DMS53 (cell line): ENCODE measurements at places on chromosomes 4 and X.

GRCh38 chr4:24928708-24929107, 15.9 kb upstream of the CCDC149 start:
- DNase-seq, result no peak

- DNase-seq, result peak; percentile 35
Measured at GRCh38 chr4:68463796-68464195, 16.5 kb downstream of the TMPRSS11E start.

GRCh38 chr4:45094684-45095083, 368.3 kb upstream of the GNPDA2 start:
- no peak for DNase-seq

DNA sequence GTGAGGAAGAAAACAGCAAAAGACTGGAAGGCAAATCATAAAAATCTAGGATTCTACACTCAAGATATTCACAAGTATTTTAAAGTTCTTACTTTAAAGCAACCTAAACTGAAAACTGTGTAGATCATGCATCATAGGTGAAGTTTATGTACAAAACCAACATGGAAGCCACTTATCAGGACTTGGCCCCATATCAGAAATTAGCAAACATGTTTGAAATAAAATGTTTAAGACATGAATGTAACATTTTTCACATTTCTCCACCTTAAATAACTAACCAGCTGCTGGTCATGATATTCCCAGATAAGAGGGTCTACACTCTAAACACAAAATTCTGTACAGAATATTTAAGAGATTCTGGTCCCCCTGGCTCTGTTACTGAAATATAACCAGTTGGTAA, 38.5 kb downstream of the APBB2 start:
- no peak for DNase-seq

DNA sequence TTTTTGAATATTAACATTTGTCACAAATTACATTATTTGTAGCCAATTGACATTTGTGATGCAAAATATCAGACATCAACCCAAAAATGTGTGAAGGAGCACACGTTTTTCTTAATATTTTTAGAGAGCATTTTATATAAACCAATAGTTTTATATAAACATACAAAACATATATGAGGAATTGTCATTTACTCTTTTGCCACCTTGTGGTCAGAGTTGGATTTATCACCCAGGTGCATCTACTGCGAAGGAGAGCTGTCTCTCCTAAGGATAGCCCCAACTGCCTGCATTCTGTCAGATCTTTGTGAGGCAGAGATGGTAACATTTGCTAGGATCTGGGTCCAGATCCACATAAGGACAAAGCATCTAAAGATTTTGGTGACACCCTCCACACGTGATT, 2.5 kb upstream of the USP27X start:
- peak; percentile 83 for DNase-seq

DNA sequence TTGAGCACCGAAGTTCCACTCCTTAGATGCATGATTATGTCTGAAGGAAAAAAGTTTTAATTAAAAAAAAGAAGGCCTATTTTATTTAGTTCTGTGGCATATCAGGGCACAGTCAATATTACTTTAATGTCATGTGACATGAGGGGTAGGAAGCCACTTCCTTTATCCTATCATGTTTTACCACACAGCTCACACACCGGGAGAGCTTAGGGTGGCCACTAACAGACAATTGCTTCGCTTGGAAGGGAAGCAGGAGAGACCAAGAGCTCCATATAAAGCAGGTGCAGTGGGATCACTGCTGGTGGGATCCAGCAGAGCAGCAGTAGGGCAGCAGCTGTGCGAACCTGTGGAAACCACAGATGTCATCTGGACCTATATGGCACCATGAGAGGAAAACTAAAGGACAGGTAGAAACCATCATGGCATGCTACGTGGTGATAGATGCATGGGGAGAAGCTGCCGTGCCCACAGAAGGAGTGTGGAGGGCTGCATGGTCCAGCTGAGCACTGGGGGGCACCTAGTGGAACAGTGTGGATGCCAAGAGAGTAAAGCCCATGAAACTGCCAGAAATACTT, 52.0 kb downstream of the DTHD1 start:
- no peak for DNase-seq

- peak; percentile 59 for DNase-seq
Measured at GRCh38 chr4:144754562-144755410, 108.8 kb downstream of the HHIP start.

- peak; percentile 28 for DNase-seq
Measured at GRCh38 chrX:155888139-155888538, 7.0 kb downstream of the VAMP7 start.

- DNase-seq, result peak; percentile 58
Measured at GRCh38 chrX:37995428-37995827, 10.9 kb upstream of the SYTL5 start.

DNA sequence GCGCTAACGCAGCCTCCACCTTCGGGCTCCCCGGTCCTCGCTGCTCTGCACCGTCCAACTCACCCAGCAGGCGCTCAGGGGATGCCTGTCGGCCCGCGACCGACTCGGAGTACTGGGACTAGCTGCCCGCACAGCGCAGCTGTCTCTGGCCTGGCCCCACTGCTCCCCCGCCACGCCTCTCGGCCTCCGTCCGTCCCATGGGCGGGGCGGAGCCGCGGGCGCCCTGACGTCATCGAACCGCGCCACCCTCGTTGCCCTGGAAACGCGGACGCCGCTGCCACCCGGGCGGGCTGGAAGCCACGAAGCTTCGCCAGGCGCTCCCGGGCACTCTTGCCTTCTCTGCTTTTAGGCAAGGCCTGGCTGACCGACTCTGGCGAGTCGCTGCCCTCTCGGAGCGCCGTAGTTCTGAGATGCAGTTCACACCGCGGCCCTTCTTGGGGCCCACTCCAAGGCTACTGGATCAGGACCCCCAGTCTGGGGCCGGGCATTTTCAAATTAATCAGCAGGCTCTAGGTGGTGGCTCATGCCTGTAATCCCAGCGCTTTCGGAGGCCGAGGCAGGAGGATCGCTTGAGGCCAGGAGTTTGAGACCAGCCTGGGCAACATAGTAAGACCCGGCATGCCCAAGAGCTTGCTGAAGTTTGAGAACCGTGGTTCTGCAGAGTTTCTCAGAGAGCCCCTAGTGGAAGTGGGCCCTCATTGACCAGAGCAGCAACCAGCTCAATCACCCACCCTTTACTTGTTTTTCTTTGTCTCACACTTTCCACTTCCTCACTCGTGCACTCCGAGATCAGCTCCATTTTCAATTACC, 12.0 kb downstream of the ACOX3 start:
- peak; percentile 98 for DNase-seq

DNA sequence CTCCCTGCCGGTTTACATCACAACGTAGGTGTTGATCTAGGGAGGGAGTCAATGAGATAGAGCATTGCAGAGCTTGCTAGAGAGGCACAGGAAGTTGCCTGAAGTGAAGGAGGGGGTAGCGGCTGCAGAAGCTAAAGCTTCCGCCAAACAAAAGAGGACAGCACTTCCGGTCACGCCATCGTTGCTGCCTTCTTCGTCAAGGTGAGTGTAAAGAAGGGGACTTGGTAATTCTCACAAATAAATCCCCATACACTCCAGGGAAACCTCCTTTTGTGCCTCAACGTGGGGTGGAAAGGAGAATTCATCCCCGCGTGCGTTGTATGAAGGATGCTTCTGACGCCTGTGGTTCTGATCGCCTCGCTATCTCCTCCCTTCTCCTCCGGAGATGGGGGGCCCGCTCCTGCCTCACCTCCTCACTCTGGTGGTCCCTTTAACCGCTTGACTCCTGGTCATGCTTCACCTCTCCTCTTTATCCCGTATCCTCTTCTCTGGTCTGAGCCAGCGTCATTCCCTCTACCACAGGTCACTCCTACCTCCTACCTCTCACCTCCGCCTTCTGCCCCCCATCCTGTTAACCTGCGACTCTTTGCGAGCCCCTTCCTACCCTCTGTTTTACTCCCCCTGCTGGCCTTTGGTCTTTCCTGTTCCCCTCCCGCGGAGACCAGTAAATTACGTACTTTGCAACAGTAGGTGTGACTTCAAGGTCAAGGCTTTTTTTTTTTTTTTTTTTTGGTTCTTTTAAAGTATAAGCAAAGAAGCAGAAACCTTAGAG, 59.9 kb downstream of the GSPT2 start:
- peak; percentile 78 for DNase-seq

- DNase-seq, result no peak
Measured at GRCh38 chr4:141118381-141118780, 14.9 kb downstream of the RNF150 start.

DNA sequence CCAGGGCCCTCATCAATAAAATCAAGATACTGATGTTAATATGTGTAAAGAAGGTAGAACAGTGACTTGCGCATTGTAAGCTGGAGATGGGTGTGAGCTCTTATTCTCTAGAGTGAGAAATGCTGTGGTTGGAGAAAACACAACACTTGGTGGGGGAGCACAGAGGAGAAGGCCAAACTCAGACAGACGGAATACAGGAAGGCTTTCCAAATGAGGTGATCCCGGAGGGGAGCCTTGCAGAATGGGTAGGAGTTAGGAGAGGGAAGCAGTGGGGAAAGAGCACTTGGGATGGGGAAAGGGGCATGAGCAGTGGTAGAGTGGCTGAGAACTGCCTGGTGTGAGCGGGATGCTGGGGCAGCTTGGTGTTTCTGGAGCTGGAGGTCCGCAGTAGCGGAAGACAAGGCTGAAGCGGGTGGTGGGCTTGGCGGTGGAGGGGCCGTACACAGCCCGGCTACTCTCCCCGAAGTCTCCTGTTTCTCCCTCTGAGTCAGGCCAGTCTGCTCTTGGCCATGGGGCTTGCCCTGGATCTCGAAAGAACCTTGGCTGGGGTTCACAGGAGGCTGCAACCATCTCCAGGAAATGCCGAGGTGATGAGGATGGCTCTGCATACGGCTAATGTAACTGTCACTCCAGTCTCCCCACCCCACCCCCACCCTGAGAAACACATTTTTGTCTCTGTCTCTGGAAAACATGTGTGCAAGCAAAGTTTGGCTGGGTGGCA, 11.3 kb upstream of the PLAC1 start:
- DNase-seq, result no peak

GRCh38 chr4:172794307-172794703, 374.3 kb upstream of the GALNT7 start:
- DNase-seq, result no peak

GRCh38 chrX:29561417-29561816, 653.9 kb upstream of the MAGEB2 start:
- no peak for DNase-seq

GRCh38 chr4:111066001-111066400, 443.1 kb upstream of the PITX2 start:
- DNase-seq, result no peak

- no peak for DNase-seq
Measured at GRCh38 chr4:110104661-110105060, 93.8 kb downstream of the ELOVL6 start.

- DNase-seq, result no peak
Measured at GRCh38 chrX:153853180-153853901, 23.0 kb upstream of the PDZD4 start.

DNA sequence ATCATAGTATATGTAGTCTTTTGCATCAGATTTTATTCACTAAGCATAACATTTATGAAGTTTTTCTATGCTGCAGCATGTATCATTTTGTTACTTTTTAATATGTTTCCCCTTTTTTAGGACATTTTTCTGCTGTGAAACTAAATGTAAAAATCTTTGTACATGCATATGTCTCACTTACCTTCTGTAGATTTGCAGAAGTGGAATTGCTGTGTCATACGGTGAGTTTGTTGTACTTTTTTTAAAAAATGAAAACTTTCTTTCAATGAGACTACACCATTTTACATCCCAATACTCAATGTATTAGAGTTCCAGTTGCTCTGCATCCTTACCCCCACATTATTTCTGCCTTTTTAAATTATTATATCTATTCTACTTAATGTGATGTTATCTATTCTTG, 868.9 kb downstream of the PDHA2 start:
- DNase-seq, result no peak

GRCh38 chr4:77418333-77418732, 187.3 kb upstream of the CXCL13 start:
- DNase-seq, result peak; percentile 56

DNA sequence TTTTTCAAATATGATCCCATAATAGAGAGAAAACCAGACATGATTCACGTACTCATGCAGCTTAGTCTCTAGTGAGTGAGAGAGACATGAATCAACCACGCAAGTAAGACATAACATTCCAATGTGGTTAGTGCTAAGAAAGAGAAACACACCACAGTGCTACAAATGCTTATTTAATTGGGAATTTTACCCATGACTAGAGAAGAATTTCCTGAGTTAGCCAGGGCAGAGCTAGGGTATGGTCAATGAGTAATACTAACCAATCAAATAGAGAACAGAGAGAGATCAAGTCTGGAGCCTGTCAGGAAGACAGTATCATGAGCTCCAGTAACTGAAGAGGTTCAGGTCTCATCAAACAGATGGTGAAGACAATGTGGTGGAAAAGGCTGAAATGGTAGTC, 495.2 kb downstream of the PDGFC start:
- DNase-seq, result no peak

GRCh38 chr4:47349326-47349725, 114.2 kb downstream of the COMMD8 start:
- no peak for DNase-seq

- DNase-seq, result peak; percentile 67
Measured at GRCh38 chr4:74237425-74237966, 70.8 kb upstream of the EPGN start.

GRCh38 chrX:21509912-21510311, 135.7 kb downstream of the CNKSR2 start:
- peak; percentile 58 for DNase-seq

- DNase-seq, result no peak
Measured at GRCh38 chr4:148962539-148963290, 520.5 kb upstream of the NR3C2 start.
